ENCODE measurements at places on chromosomes 6 and 20.

DNA sequence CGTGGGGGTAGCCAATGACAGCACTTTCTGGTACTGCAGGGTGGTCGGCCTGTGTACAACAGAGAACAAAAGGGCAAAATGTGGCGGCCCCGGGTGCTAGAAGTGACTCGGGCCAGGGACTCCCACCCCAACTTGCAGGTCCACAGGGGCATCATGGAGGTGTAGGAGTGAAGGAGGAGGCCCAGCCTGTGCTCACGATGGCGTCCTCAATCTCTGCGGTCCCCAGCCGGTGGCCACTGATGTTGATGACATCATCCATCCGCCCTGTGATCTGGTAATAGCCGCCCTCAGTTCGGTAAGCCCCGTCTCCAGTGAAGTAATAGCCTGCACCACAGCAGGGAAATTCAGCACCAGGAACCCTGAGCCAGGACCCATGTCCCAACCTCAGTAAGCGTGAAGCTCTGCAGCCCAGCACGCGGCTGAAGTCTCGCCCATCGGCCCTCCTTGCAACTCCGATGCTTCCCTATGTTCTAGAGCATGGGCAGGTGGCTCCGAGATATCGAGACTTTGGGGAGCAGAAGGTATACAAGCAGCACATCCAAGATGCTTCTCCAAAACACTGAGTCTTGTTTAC, 20.2 kb upstream of the APMAP start:
- DNase-seq = no peak

DNA sequence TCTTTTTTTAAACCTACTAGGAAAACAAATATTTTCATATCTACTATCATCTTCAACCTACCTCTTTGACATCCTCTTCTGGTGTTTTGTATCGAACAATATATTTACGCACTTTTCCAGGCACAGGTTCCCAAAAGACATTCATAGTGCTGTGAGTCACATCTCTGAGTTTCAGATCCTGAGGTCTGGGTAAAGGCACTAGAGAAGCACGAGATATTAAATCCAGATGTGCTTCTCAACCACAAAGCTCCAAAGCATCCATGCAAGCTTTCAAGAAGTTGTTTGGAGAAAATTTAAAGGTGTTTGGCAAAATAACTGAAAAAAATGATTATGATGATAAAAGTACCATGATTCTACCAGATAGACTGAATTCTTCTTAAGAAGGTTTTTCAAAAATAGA, 62.7 kb downstream of the COL12A1 start:
- DNase-seq = no peak

DNA sequence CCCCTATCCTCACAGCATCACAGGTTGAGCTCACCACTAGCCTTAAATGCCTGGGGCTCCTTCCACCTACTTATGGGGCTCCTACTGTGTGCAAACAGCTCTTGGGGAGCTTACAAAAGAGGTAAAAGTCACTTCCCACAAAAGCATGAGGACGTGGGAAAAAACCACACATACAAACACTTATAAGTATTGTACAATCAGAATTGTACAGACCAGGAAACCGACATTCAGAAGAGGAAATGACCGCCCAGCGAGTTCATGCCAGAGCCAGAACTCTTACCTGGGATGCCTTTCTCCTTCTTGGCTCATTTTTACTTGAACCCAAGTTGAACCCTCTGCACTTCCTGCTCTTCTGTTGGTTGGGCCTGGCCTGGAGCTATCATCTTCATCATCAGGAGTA, 6.3 kb upstream of the PPP1R16B start:
- DNase-seq = no peak

DNA sequence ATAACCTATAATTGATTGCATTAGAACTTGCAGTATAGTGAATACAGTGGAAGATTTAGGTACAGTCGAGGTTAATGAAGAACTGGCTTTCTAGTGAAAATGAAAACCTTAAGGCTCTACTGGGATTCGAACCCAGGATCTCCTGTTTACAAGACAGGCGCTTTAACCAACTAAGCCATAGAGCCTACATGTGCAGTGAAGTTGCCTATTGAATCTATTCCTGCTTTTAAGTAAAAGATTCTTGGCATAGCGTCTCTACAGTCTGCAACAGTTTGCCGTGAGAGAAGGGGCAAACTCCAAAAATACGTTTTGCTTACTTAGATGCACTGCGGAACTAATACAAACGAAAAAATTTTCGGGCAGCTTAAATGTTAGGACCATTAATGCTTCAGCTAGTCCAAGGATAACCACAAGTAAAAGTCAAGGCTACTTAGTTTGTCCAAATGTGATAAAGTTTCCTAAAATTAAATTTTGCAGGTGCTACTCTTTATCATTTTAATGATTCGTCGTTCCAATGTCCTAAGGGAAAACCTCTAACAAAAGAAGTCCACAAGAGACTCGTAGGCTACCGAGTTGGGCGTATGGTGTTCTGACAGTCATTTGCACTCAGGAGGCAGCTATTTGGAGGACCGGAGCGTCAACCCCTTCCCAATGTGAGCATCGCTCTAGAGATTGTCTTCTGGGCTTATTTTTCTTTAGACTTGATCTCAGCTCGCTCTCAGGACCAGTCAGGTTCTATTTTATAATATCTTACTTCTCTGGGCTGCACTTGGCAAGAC, 31.3 kb upstream of the ZSCAN23 start:
- DNase-seq = no peak

DNA sequence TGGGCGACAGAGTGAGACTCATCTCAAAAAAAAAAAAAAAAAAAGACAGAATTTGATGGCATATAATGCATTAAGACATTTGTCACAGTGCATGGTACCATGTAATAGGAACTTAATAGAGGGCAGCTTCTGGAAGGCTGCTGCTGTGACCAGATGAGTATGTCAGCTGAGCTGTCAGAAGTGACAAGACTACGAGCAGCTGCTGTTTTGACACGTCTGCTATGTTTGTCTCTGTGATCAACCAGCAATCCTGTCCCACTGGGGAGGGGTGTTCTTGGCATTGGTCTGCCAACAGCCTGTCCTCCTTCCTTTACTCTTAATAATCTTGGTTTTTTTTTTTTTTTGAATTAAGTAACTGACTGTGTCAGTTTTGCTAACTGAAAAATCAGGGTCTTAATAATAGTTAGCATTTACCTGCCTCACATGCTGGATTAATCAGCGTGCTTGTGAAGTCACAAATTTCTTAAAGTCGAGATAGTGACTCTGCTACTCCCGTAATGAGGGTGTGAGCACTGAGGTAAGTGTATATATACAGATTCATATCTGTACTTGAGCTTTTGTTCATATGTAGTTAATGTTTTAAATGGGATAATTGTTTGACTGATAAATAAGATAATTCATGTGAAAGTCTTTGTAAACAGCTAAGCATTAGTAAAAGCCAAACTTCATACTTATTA, 152.4 kb downstream of the BMP2 start:
- DNase-seq = no peak

GRCh38 chr20:48538058-48538825, 289.6 kb downstream of the PREX1 start:
- DNase-seq = no peak

- no peak for DNase-seq
Observed at GRCh38 chr6:154731296-154732218, 1.7 kb upstream of the SCAF8 start.

GRCh38 chr6:135475292-135475886, 22.2 kb downstream of the AHI1 start:
- DNase-seq = no peak

GRCh38 chr6:136076496-136076895, 173.6 kb downstream of the MTFR2 start:
- no peak for DNase-seq

GRCh38 chr6:6319952-6320811, at the start of gene F13A1:
Gene F13A1 (minus strand): TSS chr6:6320662. CDS start chr6:6318664, 1,998 bp downstream.
- no peak for DNase-seq

GRCh38 chr6:161480421-161481155, 206.7 kb upstream of the AGPAT4 start:
- no peak for DNase-seq

DNA sequence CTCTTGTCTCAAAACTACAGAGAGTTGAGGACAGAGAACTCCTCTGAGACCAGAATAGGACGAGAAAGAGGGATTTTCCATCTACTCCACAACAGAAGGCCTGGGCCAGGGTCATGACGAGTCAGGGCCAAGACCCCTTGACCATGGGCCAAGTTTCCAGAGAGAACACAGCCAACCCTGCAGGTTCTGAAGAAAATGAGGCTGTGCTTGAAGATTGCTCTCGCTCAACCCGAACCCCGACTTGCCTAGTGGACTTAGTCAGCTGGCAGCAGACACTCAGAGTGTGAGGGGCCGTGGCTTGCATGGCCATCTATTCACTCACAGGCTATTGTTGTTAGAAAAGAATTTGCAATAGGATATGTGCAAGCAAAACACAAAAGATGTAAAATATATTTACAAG, 54.5 kb downstream of the TMEM242 start:
- DNase-seq = no peak

DNA sequence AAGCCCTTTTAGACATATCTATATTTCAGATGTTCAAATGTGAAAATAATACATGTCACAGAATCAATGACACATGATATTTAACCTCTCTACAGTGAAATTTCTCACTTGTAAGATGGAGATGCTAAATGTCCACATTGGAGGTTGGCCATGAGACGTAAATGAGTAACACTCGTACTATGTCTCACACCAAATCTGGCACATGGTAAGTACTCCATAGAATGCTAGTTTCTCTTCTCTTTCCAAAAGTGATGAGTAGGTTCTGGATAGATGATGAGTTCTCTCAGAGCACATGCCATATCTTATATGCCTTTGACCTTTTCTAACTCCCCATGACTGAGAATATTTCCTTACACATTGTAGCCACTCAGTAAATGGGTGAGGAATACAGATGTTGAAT, 17.7 kb downstream of the GFOD1 start:
- DNase-seq = no peak

DNA sequence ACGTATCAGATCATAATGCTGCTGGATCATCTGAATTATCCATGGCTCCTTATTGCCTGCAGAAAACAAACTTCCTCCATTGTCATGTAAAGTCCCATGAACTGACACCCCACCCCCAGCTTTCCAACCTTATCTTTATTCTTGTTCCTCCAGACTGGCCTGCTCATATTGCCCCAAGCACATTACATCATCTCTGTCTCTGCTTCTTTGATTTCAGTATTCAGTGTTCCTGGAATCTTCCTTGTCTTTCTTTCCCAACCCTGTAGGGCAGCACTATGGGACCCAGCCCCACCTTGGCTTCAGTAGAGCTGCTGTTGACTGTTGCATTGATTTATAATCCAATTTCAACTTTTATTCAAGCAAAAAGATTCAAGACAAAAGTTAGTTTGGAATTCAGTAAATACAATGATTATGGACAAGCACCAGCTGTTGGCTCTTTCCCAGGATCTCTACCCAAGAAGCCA, 187.5 kb upstream of the ECI2 start:
- DNase-seq = no peak

DNA sequence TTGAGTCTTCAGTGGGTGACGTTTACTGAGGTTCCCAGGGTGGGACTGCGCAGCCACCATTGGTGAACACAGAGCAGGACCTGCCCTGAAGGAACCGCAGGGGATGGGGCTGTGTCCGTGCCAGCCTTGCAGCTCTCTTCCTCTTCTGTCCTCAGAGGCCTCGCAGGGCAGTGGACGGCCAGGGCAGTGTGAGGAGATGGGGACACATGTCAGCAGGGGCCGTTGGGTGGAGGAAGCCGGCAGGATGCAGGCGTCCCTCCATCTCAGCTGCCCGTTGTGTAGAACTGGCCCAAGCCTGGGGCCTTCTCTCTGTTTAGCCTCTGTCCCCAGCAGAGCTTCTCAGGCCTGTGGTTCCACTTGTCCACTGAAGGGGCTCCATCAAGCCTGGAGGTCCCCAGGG, 53.6 kb upstream of the SMOC2 start:
- no peak for DNase-seq

- DNase-seq = no peak
Observed at GRCh38 chr20:62692176-62692575, 16.5 kb upstream of the NTSR1 start.

DNA sequence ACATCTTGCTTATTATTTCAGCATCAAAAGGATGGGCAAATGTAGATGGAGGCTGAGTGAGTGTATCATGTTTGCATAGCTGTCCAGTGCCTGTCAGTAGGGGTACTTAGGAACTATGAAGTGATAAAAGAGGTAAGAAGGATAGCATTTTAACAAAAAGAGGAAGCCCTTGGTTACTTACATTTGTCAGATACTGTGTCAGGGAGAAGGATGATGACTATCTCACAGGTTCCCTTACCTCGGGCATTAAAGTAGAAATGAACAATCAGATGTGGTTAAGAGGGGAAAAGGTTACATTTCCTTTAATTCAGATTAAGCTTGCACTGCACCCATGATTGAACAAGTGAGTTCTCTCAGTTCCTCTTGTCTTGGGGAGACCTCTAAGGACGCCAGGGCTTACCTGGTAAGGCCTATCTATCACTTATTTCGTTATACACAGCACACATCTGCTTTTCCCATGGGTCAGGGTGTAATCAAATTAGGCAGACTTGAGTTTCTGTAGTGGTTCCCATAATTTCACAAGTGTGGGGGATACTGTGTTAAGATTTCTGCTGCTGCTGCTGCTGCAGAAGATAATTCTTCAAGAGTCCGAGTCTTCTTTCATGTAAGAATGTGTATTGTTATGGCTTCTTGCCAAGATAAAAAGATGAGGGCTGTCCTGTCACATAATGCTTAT, 4.5 kb downstream of the FOXO3 start:
- DNase-seq = no peak

DNA sequence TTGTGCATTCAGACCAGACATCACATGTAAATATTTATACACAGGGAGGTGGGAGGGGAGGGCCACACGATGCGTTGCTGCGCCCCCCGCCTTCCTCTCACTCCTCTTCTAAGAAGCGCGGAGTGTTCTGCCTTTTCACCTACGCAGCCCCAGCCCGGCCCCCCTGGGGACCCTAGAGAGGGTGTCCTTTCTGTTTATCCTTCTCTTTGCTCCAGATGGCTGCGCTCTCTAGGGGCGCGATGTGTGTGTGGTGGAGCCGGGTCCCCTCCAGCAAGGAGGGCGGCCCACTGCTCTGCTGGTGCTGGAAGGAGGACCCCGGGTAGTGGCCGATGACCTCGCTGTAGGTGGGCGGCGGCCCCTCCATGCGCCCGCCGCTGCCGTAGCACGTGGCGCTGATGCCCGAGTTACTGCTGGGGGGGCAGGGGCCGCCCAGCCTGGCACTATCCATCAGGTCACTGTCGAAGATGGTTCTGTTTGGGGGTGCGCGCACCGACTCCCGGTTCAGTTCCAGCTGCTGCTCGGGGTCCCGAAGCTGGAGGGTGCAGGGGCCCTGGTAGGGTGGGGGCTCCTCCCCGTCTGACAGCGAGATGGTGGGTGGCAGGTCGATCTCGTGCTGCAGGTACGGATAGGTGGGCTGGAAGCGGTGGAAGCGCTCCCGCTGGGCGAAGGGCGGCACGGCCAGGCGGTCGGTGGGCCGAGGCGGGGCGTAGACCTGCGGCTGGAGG, 31.8 kb upstream of the ZBP1 start:
- no peak for DNase-seq

GRCh38 chr6:159804504-159804903, 4.4 kb downstream of the PNLDC1 start:
- no peak for DNase-seq

Data from T-helper 1 cell (primary cell).